ENCODE measurements at places on chromosomes 16 and 17.

DNA sequence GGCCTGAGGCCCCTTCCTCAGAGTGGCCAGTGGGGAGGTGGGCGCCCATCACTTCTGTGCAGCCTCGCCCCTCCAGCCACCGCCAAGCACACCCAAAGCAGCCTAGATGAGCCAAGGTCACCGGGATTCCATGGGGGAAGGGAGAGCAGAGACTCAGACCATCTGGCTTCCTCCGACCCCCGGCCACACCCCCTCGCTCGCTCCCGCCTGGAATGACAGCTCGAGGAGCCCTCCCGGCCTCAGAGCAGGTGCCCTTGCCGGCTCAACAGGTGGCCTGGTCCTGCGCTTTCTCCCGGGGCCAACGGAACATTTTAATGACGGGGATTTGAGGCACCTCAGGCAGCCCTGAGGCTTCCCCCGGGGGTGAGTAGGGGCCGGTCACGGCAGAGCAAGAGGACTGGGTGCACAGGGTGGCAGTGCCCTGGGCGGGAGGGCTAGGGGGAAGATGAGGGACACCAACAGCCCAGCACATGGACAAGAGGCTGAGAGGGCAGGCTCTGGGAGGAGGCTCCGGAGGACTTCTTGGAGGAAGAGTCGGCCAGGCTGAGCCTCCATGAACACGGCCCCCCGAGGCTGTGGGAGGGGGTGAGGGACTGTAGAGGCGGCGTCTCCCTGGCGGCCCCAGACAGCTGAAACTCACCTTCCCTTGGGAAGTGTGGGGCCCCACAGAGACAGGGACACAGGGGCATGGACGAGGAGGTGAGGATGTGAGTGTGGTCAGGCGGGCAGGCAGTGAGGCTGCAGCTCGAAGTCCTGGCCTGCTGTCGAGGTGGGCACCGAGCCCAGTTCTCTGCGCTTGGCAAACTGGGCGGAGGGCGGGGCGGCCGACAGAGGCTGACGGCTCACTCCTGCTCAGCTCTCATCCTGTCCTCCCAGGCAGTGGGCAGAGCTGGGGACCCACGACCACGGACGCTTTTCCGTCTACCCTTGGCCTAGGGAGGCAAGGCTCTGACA lies 12.5 kb upstream of the C1QTNF8 start:
- no peak for DNase-seq

DNA sequence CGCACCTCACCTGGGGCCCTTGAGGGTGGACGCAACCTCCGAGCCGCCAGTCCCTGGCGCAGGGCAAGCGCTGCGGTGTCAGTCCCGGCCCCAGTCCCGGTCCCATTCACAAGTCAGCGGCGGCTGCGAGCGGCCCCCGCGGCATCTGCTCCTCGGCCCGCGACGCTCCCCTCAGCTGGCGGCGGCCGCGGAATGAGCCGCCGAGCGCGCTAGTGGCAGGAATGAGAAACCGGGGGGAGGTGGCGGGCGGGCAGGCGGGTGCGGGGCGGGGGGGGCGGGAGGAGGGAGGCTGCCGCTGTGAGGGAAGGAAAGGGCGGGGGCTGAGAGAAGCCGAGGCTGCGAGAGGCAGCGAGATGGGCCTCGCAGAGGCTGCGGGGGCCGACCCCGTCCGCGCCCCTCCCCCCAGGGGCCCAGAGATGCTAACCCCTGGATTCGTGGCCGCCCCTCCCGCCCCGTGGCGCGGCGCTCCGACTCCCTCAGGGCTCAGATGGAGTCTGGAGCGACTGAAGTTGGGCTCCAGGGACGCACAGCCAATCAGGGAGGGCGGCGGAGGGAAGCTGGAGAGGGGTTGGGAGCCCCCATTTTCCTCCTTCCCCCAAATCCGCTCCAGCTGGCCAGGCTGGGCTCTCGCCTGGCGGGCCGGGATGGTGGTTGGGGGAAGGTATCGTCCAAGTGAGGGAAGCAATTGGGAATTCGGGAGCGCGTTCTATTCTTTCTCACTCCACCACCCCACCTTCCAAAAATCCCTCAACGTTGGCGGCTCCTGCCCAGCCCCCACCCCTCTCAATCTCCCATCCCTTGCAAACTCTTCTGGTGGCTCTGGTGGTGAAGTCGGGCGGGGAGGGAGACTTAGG lies at the start of gene CDH11:
Gene CDH11, minus strand, starts transcription at position 194 of the 854 bp plus-strand sequence. CDS start 117,194 bp downstream, outside the sequence.
- no peak for DNase-seq

DNA sequence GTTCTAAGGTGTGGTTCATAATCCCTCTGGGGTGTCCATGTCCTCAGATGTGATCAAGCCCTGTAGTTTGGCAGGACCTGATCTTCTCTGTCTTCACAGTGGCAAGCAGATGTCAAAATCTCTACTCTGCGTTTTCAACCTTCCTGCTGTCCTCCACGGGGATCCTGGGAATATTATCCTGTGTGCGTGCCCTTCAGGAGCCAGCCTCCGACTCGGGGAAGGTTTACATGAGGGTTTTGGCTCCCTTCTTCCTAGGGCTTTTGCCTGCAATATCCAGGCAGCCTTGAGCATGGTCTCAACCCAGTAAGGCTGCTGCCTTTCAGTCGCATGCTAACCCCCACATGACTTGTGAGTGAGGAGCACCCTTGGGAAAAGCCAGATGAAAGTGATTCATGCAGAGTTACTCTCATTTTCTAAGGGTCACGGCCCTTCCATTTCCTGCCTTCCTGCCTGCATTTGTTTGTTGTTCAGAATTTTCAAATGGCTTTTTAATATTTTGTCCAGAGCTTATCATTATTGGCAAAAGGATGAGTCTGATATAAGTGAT lies 202.2 kb upstream of the CHMP6 start:
- DNase-seq: no peak

DNA sequence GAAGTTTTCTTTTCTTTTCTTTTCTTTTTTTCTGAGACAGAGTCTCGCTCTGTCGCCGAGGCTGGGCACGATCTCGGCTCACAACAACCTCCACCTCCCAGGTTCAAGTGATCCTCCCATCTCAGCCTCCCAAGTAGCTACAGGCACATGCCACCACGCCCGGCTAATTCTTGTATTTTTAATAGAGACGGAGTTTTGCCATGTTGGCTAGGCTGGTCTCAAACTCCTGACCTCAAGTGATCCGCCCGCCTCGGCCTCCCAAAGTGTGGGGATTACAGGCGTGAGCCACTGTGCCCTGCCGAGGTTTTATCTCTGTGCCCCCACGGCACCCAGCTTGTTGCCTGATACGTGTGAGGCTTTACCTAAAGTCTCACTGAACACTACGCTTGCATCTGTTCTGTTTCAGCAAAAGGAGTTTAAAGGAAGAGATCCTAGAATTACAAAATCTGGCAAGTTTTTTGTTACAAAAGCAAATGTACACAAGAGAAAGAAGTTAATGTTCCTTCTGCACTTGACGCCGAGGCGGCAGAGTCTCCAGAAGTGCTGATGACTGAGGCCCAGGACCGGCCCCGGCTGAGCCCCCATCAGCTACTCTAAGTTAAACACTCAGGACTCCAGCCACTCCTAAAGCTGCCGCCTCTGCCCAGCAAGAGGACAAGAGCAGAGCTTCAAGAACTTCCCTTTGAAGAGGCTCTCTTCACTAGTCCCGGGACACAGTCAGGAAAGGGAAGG lies 9.2 kb downstream of the ABCA3 start:
- no peak for DNase-seq

GRCh38 chr16:86037999-86038925 lies 139.3 kb downstream of the IRF8 start:
- DNase-seq: no peak

- DNase-seq: no peak
These were observed 688.2 kb upstream of the SOX9 start for GRCh38 chr17:71432378-71433315.

- no peak for DNase-seq
These were observed 28.2 kb downstream of the ANKFY1 start for GRCh38 chr17:4235372-4236279.

DNA sequence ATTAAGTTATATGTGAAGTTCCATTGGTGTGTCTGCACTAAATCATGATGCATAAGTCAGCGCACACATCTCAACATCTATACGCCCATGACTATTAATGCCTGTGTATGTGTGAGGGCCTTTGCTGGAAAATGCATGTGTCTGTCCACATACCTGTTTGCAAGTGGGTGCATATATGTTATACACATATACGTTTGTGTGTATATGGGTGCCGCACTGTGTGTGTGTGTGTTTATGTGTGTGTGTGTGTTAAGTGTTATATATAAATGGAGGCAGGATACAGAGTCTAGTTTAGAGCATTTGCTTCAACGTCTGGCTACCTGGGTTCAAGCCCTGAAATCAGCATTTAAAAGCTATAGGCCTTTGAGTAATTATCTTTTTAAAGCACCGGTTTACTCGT lies 19.5 kb downstream of the GP2 start:
- no peak for DNase-seq

DNA sequence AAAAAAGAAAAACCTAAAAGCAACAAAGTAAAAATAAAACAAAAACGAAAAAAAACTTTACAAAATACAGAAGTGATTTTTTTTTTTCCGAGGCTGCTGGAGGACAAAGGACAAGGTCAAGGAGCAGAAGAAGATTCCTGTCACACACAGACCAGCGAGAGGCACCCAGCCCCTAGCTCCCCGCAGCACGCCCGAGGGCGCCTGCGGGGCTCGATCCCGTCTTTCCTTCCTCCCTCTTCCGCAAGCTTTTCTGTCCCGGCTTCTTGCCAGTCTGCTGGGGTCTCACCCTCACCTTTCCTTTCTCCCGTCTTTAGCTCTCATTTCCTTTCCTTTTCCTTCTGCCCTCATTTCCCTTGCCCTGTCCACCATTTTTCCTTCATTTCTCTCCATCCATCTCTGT lies 66.1 kb upstream of the DNAH17 start:
- DNase-seq: no peak

GRCh38 chr16:81804134-81804610 lies 25.1 kb downstream of the PLCG2 start:
- DNase-seq: no peak

DNA sequence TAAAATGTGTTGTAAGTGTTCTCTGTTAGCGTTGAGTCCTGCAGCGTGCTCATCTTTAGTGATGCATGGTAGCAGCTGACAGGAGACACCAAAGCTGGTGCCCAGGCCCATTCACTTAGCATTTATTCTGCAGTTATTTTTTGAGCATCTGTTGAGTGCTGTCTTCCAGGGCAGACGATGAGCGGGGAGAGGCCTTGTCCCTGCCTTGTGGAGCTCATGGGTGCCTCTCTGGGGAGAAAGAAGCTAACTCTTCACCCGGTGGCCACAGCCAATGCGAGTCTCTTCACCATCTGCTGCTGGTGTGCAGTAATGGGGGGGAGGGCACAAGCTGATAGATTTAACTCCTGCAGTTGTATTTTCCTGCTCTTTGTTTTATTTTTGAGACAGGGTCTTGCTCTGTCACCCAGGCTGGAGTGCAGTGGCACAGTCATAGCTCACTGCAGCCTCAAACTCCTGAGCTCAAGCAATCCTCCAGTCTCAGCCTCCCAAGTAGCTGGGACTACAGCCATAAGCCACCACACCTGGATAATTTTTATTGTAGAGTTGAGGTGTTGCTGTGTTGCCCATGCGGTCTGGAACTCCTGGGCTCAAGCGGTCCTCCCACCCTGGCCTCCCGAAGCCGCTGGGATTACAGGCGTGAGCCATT lies 30.5 kb downstream of the GPT2 start:
- DNase-seq: no peak

GRCh38 chr16:19809121-19809635 lies 75.5 kb downstream of the GPRC5B start:
- DNase-seq: no peak

- no peak for DNase-seq
These were observed 2.1 kb upstream of the IRX5 start for GRCh38 chr16:54928411-54929089.

GRCh38 chr17:78332991-78333390 lies 26.9 kb downstream of the SOCS3 start:
- no peak for DNase-seq

- no peak for DNase-seq
These were observed at the start of gene NEUROD2 for GRCh38 chr17:39607851-39608130. TSS of gene NEUROD2 (minus strand) at chr17:39607920. CDS start at chr17:39606599, 1,321 bp downstream.

- no peak for DNase-seq
These were observed 46.3 kb downstream of the TK2 start for GRCh38 chr16:66503612-66504011.

GRCh38 chr16:22624800-22625533 lies 114.3 kb downstream of the NPIPB5 start:
- no peak for DNase-seq

DNA sequence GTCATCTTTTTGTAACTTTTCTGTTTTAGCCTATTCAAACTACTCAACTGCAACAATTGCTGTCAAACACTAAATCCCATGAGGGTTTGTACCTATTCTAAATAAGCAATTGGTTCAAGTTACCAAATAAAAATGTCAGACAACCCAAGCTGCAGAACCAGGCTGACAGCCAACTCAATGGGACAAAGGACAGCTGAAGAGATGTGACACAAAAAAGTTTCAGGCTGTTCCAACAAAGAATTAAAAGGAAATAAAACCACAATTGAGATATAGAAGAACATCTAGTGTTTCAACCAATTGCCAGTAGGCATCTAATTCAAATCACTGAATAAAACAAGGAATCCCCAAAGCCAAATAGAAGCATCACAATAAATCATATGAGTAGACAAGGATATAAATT lies 49.3 kb downstream of the GRB7 start:
- no peak for DNase-seq

DNA sequence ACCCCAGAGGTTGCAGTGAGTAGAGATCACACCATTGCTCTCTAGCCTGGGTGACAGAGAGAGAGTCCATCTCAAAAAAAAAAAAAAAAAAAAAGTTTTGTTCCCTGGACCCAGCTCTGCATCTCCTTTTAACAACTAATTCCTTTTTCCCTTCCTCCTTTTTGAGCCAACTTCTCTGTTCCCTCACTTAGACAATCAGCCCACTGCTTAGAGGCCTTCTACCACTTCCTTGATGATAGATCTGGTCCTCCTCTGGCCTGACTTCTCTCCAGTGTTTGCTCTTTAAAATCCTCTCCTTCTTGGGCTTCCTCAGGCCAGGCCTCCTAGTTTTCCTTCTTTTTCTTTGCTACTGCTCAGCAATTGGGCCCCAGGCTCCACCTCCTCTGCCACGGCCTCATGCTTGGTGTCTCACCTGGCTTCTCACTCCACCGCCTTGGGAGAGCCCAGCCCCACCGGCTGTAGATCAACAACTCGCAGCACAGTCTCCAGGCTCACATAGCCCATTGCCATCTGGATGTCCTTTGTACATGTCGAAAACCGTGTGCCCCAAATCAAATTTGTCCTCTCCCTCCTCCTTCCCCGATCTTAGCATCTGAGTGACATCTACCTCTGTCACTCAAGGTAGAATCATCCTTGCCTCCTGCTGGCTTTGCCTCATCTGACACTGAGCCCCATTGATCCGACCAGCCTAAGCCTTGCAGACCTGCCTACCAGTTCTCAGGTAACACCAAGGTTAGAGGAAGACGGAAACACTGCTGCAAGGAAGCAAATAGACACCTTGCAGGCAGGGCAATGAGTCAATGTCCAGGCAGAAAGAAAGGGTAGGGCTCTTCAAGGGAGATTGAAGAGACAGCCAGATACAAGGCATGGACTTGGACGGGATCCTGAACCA lies 17.4 kb downstream of the ARHGAP27 start:
- DNase-seq: no peak

- no peak for DNase-seq
These were observed 758.4 kb downstream of the CDH8 start for GRCh38 chr16:61277849-61278248.

GRCh38 chr17:66491213-66491612 lies 188.8 kb downstream of the PRKCA start:
- DNase-seq: no peak

- no peak for DNase-seq
These were observed 635 bp upstream of the SP2 start for GRCh38 chr17:47895347-47895855.

Measured in D721Med (cell line).